ENCODE measurements at places on chromosomes 3 and 15.

DNA sequence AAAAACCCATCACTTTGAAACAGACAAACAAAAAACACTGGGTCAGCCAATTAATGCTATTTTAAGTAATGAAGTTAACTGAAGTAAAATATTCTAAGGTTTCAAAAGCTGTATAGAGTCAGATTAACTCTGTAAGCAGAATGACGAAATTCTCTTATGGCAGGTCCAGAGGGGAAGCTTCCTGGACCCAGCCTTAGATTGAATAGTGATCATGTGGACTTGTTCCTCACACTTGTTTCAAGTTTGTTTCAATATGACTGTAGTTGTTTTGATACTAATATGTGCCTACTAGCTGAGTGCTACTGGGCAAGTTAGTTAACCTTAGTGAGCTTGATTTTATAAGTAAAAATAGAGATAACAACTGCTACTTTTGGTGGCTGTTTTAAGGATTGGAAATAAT lies 32.6 kb downstream of the PLS1 start:
- DNase-seq = no peak
- H3K27ac ChIP-seq = no peak overlapping the region
- H3K36me3 ChIP-seq = no peaks in the 10 kb centered on the region
- no peaks in the 10 kb centered on the region for H3K27me3 ChIP-seq
- H3K4me1 ChIP-seq = peaks cover 1% of the 10 kb centered on the region

GRCh38 chr3:117131259-117131658 lies 421.7 kb downstream of the TUSC7 start:
- no peak for DNase-seq
- no peaks in the 10 kb centered on the region for H3K4me1 ChIP-seq

DNA sequence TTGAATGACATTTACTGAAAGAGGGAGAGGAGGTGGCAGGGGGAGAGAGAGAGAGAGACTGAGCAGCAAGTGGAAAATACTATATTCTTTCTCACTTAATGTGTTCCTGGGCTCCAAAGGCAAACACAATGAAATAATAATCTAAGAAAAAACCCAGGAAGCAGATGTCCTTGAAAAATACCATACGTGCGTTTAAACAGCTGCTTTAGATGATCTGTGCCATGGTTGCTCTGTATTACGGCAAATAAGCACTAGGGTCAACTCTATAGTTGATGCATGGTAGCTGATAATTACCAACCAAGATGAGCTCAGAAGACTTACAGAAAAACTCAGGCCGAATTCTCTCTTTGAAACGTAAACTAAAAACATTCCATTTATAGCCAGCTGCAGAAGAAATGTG lies 410.3 kb upstream of the TBL1XR1 start:
- peaks cover 10% of the 10 kb centered on the region for H3K36me3 ChIP-seq
- peaks cover 13% of the 10 kb centered on the region for H3K4me1 ChIP-seq
- no peaks in the 10 kb centered on the region for H3K27me3 ChIP-seq
- DNase-seq = no peak
- H3K4me3 ChIP-seq = no peak overlapping the region
- no peak overlapping the region for H3K27ac ChIP-seq

GRCh38 chr3:43726521-43726920 lies 35.8 kb downstream of the ABHD5 start:
- H3K27me3 ChIP-seq = no peaks in the 10 kb centered on the region
- H3K27ac ChIP-seq = no peak overlapping the region
- peaks cover 9% of the 10 kb centered on the region for H3K36me3 ChIP-seq
- H3K4me3 ChIP-seq = no peak overlapping the region

GRCh38 chr15:74817370-74817737 lies 4.7 kb downstream of the LMAN1L start:
- no peaks in the 10 kb centered on the region for H3K36me3 ChIP-seq
- DNase-seq = no peak
- no peak overlapping the region for H3K27ac ChIP-seq
- peaks cover 5% of the 10 kb centered on the region for H3K27me3 ChIP-seq
- H3K4me3 ChIP-seq = no peak overlapping the region

GRCh38 chr15:38682861-38683260 lies 118.2 kb upstream of the RASGRP1 start:
- peak overlapping the region; percentile 95 for H3K27ac ChIP-seq
- no peak for DNase-seq
- peaks cover 57% of the 10 kb centered on the region for H3K4me1 ChIP-seq
- no peaks in the 10 kb centered on the region for H3K27me3 ChIP-seq
- H3K4me3 ChIP-seq = no peak overlapping the region

DNA sequence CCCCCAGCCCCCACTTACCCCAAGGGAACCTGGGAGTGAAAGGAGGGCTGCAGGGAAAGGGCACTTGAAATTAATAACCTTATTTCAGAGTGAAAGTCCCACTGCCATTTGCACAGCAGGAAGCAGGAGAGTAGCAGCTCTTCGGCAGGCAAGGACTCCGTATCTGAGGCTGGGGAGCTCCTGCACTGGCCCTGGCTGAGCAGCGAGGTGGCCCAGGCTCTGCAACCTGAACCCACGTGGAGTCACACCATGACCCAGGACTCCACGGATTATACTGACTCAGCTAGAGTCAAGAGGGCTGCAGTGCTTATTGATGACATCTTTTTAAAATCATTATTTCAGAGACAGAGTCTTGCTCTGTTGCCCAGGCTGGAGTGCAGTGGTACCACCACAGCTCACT lies 214.5 kb downstream of the XXYLT1 start:
- no peak overlapping the region for H3K27ac ChIP-seq
- H3K4me1 ChIP-seq = no peaks in the 10 kb centered on the region
- no peak for DNase-seq
- no peaks in the 10 kb centered on the region for H3K36me3 ChIP-seq

DNA sequence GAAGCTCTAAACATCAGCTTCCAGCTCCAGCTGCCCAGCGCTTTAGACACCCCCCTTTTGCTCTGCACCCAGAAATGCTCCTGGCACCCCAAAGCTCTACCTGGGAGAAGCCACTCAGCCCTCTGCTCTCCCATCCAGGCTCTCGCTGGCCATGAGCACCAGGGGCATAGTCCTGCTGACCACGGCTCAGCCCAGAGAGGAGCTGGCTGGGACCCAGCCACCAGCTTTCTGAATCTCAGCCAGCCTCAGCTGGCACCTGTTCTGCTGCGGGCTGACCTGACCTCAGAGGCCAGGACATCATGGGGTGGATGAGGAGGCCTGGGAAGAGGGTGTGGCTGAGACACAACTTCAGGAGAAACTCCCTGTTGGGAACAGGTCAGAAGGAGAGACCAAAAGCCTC lies 8.6 kb downstream of the NTRK3 start:
- H3K4me1 ChIP-seq = peaks cover 1% of the 10 kb centered on the region
- H3K27me3 ChIP-seq = peaks cover 3% of the 10 kb centered on the region
- no peak for DNase-seq
- H3K27ac ChIP-seq = no peak overlapping the region

- no peaks in the 10 kb centered on the region for H3K4me1 ChIP-seq
- no peak overlapping the region for H3K4me3 ChIP-seq
- DNase-seq = no peak
- peaks cover 9% of the 10 kb centered on the region for H3K27me3 ChIP-seq
- H3K27ac ChIP-seq = no peak overlapping the region
- H3K36me3 ChIP-seq = no peaks in the 10 kb centered on the region
Observed at GRCh38 chr15:48385031-48385830, 54.0 kb downstream of the DUT start.

DNA sequence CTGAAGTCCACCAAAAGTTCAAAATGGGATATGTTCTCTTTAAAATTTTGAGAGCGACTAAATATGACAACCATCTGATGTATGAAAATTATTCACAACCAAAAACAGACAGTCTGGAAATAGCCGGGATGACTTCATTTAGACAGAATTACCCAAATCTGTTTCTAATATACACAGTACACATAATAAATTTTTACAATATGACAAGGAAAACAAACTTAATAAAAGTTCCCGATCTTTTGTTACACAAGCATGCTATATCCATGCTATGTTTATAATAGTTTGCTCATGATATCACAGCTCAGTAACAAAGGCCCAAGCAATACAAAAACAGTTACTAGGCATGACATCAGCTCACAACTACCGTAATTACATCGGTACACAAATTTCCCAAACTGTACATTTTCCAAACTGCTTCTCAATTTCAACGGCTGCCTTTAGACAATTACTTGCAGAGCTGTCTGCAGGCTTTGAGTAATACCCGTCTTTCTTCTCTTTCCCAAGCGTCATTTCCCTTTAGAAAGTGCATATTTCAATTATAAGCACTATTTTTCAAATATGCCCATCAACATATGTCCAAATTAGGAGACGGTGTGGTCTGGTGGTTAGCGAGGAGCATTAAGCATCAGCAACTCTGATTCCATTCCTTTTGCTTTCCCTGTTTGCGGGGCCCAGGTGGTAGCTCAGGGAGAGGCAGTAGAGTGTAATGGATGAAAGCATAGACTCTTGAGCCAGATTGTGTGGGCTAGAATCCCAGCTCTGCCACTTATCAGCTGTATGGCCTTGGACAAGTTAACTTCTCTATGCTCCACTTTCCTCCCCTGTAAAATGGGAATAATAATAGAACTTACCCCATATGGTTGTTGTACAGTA lies 481.2 kb downstream of the FOXP1 start:
- no peak overlapping the region for H3K4me3 ChIP-seq
- no peak for DNase-seq
- peaks cover 42% of the 10 kb centered on the region for H3K36me3 ChIP-seq
- H3K27me3 ChIP-seq = no peaks in the 10 kb centered on the region
- H3K4me1 ChIP-seq = peaks cover 61% of the 10 kb centered on the region

DNA sequence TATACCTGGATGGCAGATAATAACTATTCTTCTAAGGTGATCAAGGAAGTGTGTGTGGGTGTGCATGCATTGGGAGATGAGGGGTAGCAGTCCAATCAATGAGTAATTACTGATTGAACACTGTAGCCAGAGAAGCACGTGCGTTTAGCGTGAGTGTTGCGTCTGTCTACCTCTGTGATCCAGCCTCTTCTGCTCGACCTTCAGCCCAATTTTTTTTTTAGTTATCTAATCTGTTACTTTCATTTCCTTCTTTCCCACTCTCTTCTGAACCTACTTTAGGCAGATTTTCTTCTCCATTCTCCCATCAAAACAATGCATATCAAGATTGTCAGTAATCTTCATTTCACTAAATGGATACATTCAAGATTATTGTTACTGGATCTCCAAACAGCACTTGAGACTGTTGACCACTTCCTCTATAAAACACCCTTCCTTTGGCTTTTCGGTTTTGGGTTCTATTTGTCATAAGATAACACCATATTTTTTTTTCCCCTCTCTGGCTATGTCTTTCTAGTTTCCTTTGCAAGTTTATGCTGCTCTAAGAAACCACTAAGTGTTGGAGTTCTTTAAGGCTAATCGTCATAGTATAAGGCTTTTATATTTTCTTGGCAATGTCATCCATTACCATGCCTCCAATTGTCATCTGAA lies 41.0 kb downstream of the MCTP2 start:
- H3K27me3 ChIP-seq = no peaks in the 10 kb centered on the region
- H3K4me1 ChIP-seq = peaks cover 10% of the 10 kb centered on the region
- H3K4me3 ChIP-seq = no peak overlapping the region
- no peak for DNase-seq
- H3K36me3 ChIP-seq = peaks cover 18% of the 10 kb centered on the region

- DNase-seq = no peak
- peaks cover 21% of the 10 kb centered on the region for H3K36me3 ChIP-seq
- H3K4me1 ChIP-seq = peaks cover 18% of the 10 kb centered on the region
- H3K27me3 ChIP-seq = no peaks in the 10 kb centered on the region
- H3K27ac ChIP-seq = no peak overlapping the region
Observed at GRCh38 chr3:56837196-56837955, 35.6 kb upstream of the ARHGEF3 start.

DNA sequence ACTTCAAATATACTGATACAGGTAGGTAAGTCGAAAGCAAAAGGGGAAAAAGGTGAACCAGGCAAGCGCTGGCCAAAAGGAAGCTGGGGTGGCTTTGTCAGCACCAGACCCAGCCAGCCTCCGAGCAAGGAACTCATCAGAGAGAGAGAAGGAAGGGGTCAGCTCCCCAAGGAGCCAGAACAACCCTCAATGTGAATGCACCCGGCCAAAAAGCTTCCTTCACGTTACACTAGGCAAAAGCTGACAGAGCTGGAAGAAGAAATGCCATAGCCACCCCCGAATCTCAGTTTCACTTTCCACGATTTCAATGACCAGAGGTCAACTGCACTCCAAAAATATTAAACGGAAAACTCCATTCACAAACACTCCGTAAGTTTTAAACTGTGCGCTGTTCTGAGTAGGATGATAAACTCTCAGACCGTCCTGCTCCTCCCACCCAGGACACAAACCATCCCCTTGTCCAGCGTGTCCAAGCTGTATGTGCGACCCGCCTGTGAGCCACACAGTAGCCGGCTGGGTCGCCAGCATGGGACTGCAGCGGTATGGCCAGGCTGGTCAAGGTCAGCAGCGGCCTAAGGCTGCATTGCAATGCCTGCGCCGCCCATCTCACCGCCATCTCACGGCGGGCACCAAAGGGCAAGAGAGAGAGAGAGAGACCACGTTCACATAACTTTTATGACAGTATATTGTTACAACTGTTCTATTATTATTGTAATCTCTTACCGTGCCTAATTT lies 29.7 kb downstream of the CYFIP1 start:
- H3K4me1 ChIP-seq = peaks cover 10% of the 10 kb centered on the region
- no peak for DNase-seq
- H3K27ac ChIP-seq = no peak overlapping the region
- H3K4me3 ChIP-seq = no peak overlapping the region
- H3K36me3 ChIP-seq = no peaks in the 10 kb centered on the region
- H3K27me3 ChIP-seq = peaks cover 8% of the 10 kb centered on the region

- H3K27me3 ChIP-seq = peaks cover 23% of the 10 kb centered on the region
- H3K4me1 ChIP-seq = no peaks in the 10 kb centered on the region
- DNase-seq = no peak
- no peak overlapping the region for H3K4me3 ChIP-seq
- no peak overlapping the region for H3K27ac ChIP-seq
Observed at GRCh38 chr3:127542441-127542952, 48.0 kb downstream of the TPRA1 start.

GRCh38 chr3:180092889-180093288 lies 56.2 kb upstream of the PEX5L start:
- H3K27me3 ChIP-seq = no peaks in the 10 kb centered on the region
- DNase-seq = no peak
- no peaks in the 10 kb centered on the region for H3K36me3 ChIP-seq
- H3K4me1 ChIP-seq = no peaks in the 10 kb centered on the region

- DNase-seq = no peak
- no peaks in the 10 kb centered on the region for H3K27me3 ChIP-seq
- no peak overlapping the region for H3K27ac ChIP-seq
- H3K4me3 ChIP-seq = no peak overlapping the region
- H3K36me3 ChIP-seq = no peaks in the 10 kb centered on the region
Observed at GRCh38 chr15:98753726-98754656, 105.7 kb downstream of the IGF1R start.

DNA sequence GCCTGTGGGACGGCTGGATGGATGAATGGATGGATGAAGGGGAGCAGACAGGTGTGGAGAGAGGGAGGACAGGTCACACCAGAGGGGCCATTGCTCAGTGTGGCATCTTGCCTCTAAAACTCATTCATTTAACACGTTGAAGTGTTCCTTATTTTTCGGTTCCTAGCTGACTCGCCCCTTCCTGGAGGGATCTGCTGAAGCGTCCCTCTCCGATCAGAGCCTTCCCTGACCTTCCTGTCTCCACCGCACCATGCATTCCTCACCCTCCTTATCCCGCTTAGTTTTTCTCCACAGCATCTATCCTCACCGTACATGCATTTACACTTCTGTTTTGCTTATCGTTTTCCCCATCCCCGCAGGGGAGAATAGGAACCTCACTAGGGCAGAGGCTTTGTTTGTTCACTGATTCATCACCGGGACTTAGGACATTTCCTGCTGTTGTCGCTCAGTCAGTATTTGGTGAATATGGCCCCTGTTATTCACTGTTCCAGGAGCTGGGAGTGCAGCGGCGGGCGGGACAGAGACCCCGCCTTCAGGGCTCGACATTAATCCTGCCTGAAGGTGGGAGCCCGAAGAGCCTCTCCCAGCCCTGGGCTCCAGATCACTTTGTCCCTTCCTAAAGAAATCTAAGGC lies 32.0 kb downstream of the FOXL2 start:
- DNase-seq = no peak
- no peaks in the 10 kb centered on the region for H3K36me3 ChIP-seq
- H3K27ac ChIP-seq = no peak overlapping the region
- peaks cover 4% of the 10 kb centered on the region for H3K4me1 ChIP-seq
